ENCODE measurements at places on chromosomes 7 and 10. TPM values are rescaled to one million over a fixed set of nuclear protein-coding genes. Genes with fewer than 3 reads are reported as not detected.

KEL gene
- polyA plus RNA-seq = not detected

NFE2L3 gene
- 6.8 TPM for polyA plus RNA-seq

PIP gene
- polyA plus RNA-seq = not detected

VWDE gene
- polyA plus RNA-seq = 1.7 TPM

GALNT17 gene
- polyA plus RNA-seq = not detected

MYL10 gene
- not detected for polyA plus RNA-seq

ZNF239 gene
- 0.35 TPM for polyA plus RNA-seq

GPR15LG gene
- polyA plus RNA-seq = 4.2 TPM

CPVL gene
- not detected for polyA plus RNA-seq

PPP2R2D gene
- 4.6 TPM for polyA plus RNA-seq

ABCA13 gene
- 0.15 TPM for polyA plus RNA-seq

INMT gene
- polyA plus RNA-seq = not detected

SPDYE1 gene
- polyA plus RNA-seq = 1.1 TPM

NME8 gene
- not detected for polyA plus RNA-seq

SGPL1 gene
- polyA plus RNA-seq = 10.6 TPM

HGF gene
- polyA plus RNA-seq = 0.34 TPM

HECW1 gene
- 0.04 TPM for polyA plus RNA-seq

ZPBP gene
- not detected for polyA plus RNA-seq

SYT15B gene
- not detected for polyA plus RNA-seq

NRG3 gene
- not detected for polyA plus RNA-seq

CTAGE4 gene
- 0.34 TPM for polyA plus RNA-seq

HOXA3 gene
- not detected for polyA plus RNA-seq

MUC3A gene
- polyA plus RNA-seq = not detected

LIPM gene
- polyA plus RNA-seq = not detected

WNT8B gene
- not detected for polyA plus RNA-seq

JAKMIP3 gene
- polyA plus RNA-seq = not detected

BUD23 gene
- 138 TPM for polyA plus RNA-seq

OR6V1 gene
- not detected for polyA plus RNA-seq

LAMB1 gene
- 2.2 TPM for polyA plus RNA-seq

IFIT1B gene
- polyA plus RNA-seq = not detected

SP4 gene
- 14.8 TPM for polyA plus RNA-seq

GFRA1 gene
- polyA plus RNA-seq = 0.19 TPM

RBP4 gene
- polyA plus RNA-seq = not detected

BTRC gene
- polyA plus RNA-seq = 10.4 TPM

DGKI gene
- polyA plus RNA-seq = 10.4 TPM

DMBT1 gene
- not detected for polyA plus RNA-seq

NUP205 gene
- polyA plus RNA-seq = 73.5 TPM

HOXA1 gene
- polyA plus RNA-seq = not detected

RPEL1 gene
- polyA plus RNA-seq = not detected

GRID2IP gene
- polyA plus RNA-seq = not detected

SAMD9L gene
- polyA plus RNA-seq = 31.7 TPM

AKR1C4 gene
- polyA plus RNA-seq = 0.20 TPM

MRLN gene
- not detected for polyA plus RNA-seq

EIF5AL1 gene
- polyA plus RNA-seq = 8.3 TPM

SLC26A5 gene
- polyA plus RNA-seq = not detected

OR2A42 gene
- 0.12 TPM for polyA plus RNA-seq

C7orf57 gene
- polyA plus RNA-seq = not detected

SH2D4B gene
- polyA plus RNA-seq = 0.21 TPM

All from GM12878 (cell line).